ENCODE measurements at places on chromosomes 7 and 10. TPM values are rescaled to one million over a fixed set of nuclear protein-coding genes. Genes with fewer than 3 reads are reported as not detected.

GRCh38 chr7:100130608-100131453 lies 4.1 kb downstream of the MBLAC1 start:
- peaks cover 21% of the 10 kb centered on the region for H3K4me1 ChIP-seq
- no peaks in the 10 kb centered on the region for H3K36me3 ChIP-seq
- no peak overlapping the region for H3K27ac ChIP-seq

Gene IFIT2
- 103 TPM for total RNA-seq

GRCh38 chr7:116753130-116753529 lies 81.1 kb downstream of the MET start:
- H3K27me3 ChIP-seq = no peaks in the 10 kb centered on the region
- no peaks in the 10 kb centered on the region for H3K4me1 ChIP-seq
- H3K4me3 ChIP-seq = no peak overlapping the region

DNA sequence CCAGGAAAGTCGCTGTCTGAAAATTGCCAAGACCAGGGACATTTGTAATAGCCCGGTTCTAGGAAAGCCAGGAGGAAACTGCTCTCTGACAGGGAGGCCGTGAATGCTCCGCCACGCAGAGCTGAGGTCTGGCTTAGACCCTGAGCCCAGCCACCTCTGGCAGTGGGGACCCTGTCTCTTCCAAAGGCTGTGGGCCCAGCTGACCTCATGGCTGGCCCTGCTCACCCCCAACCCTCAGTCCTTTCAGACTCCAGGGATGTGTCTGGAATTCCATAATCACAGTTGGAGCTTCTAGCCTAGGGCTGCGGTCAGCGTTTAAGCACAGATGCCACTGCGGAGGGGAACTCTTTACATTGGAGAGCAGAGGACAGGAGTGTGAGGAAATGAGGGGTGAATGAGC lies 6.6 kb upstream of the VIPR2 start:
- H3K36me3 ChIP-seq = no peaks in the 10 kb centered on the region
- no peaks in the 10 kb centered on the region for H3K27me3 ChIP-seq
- H3K4me1 ChIP-seq = no peaks in the 10 kb centered on the region
- no peak overlapping the region for H3K27ac ChIP-seq
- DNase-seq = no peak

DNA sequence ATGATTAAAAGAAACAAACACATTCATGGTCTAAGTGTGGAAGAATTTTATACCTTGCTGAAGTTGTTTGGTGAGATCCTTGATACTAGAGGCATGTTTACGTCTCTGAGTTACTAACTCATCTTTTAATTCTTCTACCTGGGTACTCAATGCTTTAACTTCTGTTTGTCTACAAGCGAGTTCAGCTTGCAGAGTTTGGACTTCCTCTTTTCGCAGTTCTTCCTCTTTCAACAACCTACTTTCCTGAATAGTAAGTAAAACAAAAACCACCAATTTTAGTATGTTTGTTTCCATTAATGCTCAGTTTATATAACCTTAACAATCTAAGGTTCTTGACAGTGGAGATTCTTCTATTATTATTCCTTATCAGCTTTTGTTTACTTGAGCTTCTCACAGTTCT lies 42.9 kb downstream of the CCDC186 start:
- H3K36me3 ChIP-seq = peaks cover 88% of the 10 kb centered on the region
- no peak overlapping the region for H3K4me3 ChIP-seq
- no peak for DNase-seq
- H3K27ac ChIP-seq = no peak overlapping the region

DNA sequence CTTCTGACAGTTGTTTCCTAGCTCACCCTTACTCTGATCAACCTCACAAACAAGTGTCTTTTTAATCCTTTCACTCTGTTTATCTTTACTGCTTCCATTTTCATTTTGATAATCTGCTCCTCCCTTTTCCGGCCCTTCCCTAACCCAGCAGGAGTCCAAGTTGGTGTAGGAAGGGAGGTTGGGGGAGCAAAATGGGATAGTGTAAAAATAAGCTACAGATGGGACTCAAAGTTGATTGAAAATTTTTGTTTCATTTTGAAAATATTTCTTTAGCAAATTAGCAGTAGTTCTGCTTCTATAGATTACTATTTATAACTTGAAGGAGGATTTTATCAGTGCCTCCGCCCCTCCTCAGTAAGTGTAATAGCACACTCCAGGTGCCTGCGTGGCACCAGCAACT lies 112.0 kb downstream of the WNT2 start:
- no peaks in the 10 kb centered on the region for H3K36me3 ChIP-seq
- H3K27me3 ChIP-seq = no peaks in the 10 kb centered on the region
- H3K4me1 ChIP-seq = no peaks in the 10 kb centered on the region
- H3K27ac ChIP-seq = no peak overlapping the region
- H3K4me3 ChIP-seq = no peak overlapping the region
- no peak for DNase-seq

Gene NEUROG3
- total RNA-seq = not detected
